Globus pallidus (tissue), 1 donor: ENCODE measurements at places on chromosomes 7 and 10.

DNA sequence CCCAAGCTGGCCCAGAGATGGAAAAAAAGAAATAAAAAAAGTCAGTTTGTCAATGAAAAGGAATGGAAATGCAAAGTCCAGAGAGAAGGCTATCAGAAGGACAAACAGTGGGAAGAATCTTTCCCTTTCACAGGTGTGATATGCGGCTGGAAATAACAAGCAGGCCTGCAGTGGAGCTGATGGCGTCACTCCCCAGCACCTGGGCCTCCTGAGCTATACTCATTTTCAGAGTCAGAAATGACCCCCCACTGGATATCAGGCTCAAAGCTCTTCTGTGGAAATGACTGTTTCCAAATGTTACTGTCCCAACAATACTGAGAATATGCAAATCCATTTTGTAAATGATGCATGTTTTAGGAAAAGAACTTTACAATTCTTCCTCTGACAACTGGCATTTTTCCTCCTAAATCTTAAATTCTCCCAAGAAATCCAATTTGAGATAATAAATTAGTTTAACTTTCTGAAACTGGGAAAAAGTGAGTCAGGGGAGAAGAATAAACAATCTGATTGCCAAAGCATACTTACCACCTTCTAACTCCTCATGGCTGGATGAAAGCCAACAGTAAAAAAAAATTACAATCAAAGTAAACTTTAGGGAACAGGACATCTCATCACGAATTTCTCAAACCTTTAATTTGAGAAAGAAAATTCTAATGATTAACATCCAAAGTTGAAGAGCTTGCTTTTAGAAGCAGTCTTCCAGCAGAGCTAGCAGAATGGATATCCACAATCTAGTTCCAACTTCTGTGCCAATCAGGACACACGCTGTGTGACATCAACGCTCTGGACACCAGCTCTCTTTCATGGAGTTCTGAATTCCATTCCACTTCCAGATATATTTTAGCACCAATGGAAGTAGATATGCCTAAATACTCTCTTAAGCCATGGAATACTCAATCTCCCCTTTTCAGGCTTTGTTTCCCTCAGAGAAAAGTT lies 5.3 kb upstream of the CUZD1 start:
- DNase-seq = no peak

DNA sequence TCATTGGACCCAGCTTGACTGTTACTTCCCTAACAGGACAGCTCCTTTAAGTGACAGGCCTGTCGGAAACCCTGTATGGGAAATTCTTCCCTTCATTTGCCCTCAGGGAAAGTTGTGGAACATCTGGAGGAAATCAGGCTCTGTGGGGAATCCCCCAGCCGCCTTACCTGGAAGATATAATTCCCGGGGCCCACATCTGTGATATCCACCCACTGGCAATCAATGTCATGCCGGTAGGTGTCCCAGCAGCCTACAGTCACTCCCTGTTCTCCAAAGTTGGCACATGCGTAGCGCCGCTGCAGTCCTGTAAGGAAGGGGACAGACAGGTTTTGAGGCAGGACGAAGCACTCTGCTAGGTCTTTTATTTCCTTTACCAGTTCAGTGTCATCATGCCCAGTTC lies 16.6 kb downstream of the LOXL4 start:
- no peak for DNase-seq

DNA sequence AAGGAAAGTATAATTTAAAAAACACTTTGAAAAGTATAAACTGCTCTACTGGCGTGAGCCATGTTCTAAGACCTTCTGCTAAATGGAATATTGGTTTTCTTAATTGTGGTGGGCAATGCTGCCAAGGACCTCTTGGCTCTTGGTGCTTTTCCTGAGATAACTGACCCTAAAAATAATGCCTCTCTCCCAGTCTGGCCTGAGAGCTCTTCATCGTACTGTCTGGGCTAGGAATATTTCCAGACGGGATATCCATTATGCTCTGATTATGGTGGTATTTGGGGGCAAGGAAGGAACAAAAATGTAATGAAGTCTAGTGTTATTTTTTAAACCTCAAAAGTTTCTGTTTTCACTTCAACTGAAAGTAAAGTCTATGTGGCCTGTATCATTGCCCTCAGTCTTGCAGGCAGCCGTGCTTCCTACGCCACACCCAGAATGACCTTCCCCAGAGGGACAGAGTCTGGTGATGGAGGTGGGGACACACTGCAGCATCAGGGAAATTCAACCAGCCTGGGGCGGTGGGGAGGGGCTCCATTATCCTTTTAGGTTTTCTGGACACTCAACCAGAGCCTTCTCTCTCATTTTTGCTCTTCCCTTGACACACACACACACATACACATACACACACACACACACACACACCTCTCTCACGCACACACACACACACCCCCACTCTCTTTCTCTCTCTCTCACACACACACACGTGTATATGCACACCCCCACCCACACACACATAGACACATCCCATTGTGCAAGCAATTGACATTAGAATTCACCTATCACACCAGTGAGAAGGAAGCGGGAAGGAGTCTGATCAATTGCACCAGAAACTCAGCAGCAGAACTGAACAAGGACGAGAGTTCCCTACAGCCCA lies 99.6 kb downstream of the LRRC18 start:
- no peak for DNase-seq

GRCh38 chr7:17599733-17600339 lies 301.4 kb downstream of the AHR start:
- DNase-seq = no peak

DNA sequence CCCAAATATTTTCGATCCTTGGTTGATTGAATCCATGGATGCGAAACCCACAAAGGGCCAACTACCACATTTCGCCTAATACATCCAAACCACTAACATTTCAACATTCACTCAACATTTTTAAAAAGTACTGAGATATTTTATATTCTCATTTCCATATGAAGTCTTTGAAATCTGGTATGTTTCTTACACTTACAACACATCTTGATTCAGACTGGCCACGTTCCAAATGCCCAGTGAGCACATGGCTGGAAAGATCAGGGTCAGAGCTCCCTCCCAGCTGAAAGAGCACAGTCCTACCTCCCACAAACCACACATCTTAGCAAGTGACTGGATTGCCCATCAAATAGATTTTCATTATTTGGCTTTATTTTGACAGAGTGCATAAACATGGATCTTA lies 18.9 kb downstream of the NCAPG2 start:
- DNase-seq = no peak

- DNase-seq = no peak
Measured at GRCh38 chr10:110498982-110499795, 1.5 kb downstream of the DUSP5 start.
